ENCODE measurements at places on chromosomes 6 and 20.

DNA sequence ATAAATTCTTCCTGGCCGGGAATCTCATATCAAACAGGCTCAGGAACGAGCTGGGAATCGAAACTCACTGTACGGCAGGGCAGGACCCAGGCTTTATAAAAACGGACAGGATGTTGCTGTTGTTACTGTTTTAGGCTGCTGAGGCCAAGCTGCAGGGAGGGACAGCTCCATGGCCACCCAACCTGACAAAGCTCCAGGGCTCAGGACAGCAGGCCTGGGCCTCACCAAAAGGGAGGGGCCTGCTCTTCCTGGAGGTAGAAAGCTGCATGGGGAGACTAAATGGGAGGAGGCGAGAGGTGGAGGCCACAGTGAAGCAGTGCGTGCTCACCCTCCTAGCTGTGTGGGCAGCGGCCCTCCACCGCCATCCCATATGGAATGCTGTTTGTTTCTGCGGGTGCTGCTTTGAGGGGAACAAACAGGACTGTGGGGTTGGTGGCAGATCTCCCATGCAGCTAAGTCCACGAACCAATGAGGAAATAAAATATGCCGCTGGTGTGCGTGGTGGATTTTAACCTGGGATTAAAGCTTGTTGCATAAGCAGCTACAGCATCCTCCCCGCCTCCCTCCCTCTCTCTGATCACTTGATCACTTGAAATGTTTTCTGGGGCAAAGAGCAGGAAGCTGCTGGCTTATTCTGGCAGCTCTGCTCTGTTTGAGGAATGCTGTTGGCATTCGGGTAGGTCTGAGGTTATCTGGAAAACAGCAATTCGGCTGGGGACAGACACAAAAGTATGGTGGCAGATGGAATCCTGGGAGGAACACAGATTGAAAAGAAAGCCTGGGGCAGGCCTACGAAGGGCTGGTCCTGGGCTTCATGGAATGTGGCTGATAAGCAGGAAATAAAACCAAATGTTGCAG, 2.4 kb upstream of the ZMYND8 start:
- no peak for DNase-seq

DNA sequence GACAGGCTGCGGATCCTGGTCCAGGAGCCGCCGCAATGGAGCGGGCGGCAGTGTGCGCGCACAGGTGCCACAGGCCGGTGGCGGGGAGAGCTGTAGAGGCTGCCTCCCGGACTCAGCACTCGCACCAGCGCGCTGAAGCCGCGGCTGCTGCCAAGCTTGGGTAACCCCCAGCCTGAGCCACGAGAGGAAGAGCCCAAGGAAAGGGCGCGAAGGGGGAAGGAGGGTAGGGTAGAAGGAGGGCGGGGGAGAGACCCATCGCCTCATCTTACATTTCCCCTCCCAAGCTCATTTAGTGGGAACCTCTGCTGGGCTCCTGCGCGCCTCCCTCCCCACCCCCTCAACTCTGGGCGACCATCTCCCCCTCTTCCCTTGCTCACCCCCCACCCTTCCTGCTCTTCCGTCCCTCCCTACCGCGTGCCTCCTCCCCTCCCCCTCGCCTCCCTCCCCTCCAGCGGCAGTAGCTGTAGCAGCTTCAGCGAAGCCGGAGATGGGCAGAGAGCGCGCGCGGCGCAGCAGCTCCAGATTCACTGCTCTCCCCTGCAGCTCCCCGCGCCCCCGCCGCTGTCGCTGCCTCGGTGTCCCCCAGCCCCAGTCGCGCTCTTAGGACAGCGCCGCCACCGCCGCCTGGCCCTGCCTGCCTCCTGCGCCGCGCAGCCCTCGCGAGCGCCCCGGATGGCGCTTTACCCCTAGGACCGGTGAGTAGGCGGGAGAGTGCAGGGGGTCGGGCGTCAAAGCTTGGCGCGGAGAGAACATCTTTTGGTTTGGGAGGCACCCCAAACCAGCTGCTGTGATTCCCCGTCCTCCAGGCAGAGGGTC, at the start of gene FUT9:
Gene FUT9, plus strand, starts transcription at position 457 of the 816 bp plus-strand sequence. CDS start 187,182 bp downstream, outside the sequence.
- no peak for DNase-seq

- DNase-seq: no peak
Measured at GRCh38 chr20:16129411-16129810, 443.8 kb downstream of the KIF16B start.

GRCh38 chr6:101268541-101268940, 125.0 kb upstream of the GRIK2 start:
- no peak for DNase-seq

DNA sequence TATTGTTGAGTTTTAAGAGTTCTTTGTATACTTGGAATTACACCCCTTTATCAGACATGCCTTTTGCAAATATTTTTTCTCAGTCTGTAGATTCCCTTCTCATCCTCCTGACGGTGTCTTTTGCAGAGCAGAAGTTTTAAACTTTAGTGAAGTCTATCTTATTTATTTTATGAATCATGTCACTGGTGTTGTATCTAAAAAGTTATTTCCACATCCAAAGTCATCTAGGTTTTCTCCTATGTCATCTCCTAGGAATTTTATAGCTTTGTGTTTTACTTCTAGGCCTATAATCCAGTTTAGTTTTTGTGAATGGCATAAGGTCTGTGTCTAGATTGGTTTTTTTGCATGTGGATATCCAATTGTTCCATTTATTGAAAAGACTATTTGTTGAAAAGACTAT, 271.3 kb downstream of the KIF16B start:
- no peak for DNase-seq

- no peak for DNase-seq
Measured at GRCh38 chr6:81773887-81774286, 21.4 kb upstream of the TENT5A start.

DNA sequence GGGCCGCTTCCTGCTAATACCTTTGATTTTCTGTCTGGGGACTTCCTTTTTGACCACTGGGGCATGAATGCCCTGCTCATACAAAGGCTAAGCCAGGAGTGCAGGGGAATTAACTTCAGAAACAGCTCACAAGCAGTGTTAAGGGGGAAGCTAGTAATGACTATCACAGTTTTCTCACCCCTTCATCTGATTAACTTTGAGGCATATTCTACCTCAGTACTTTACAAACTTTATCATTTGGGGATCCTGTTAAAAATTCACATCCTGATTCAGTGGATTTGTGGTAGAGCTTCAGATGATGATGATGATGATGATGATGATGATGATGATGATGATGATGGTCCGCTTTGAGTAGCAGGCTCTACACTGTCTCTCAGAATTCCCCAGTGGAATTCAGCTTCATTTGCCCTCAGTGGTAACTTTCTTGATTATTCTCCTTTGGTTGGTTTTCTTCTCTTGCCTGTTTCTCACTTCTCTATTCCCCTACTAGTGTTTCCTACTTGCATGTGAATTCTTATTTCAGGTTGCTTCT, 78.4 kb upstream of the TMEM170B start:
- DNase-seq: no peak

GRCh38 chr6:47437592-47437991, 40.0 kb upstream of the CD2AP start:
- no peak for DNase-seq

GRCh38 chr6:33976437-33977360, 169.2 kb downstream of the GRM4 start:
- DNase-seq: no peak

DNA sequence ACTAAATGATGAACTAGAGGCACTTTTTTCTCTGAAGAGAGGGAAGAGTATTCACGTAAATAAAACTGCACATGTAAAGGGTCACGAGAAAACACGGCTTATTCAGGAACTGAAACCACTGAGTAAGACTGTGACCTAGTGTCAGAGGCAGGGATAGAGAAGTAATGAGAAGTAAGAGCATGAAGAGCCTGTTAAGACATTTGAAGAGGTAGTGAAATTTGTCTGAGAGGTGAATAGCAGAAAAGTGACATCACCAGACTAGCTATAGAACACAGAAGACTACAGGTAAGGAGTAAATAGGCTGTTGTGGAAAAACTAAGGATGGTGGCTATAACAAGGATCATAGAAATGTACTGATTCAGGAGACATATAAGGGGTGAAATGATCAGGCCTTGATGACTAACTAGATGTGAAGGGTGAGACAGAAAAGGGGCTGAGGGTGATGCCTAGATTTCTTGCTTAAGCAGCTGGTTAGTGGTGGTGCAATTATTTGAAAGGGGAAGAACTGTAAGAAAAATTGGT, 76.8 kb downstream of the REV3L start:
- no peak for DNase-seq

GRCh38 chr6:28212510-28213212, 12.4 kb upstream of the ZSCAN9 start:
- DNase-seq: peak; percentile 58

- DNase-seq: no peak
Measured at GRCh38 chr6:144106206-144106605, 10.8 kb upstream of the SF3B5 start.

Measured in stimulated activated CD4-positive, alpha-beta T cell treated with anti-CD3 and anti-CD28 coated beads, TNF-alpha, amount 100 ng/mL, for 48 hours (primary cell).